Left ventricle myocardium inferior (tissue), 1 donor: ENCODE measurements at places on chromosomes 11 and 22.
A peak's percentile ranks its signal among the peaks of the same experiment; 100 is the strongest.

GRCh38 chr22:20395181-20395906, 1.4 kb downstream of the ZNF74 start:
- DNase-seq: no peak
- no peak overlapping the region for H3K27ac ChIP-seq
- H3K4me3 ChIP-seq: peak overlapping the region; percentile 91
- H3K4me1 ChIP-seq: peaks cover 34% of the 10 kb centered on the region

DNA sequence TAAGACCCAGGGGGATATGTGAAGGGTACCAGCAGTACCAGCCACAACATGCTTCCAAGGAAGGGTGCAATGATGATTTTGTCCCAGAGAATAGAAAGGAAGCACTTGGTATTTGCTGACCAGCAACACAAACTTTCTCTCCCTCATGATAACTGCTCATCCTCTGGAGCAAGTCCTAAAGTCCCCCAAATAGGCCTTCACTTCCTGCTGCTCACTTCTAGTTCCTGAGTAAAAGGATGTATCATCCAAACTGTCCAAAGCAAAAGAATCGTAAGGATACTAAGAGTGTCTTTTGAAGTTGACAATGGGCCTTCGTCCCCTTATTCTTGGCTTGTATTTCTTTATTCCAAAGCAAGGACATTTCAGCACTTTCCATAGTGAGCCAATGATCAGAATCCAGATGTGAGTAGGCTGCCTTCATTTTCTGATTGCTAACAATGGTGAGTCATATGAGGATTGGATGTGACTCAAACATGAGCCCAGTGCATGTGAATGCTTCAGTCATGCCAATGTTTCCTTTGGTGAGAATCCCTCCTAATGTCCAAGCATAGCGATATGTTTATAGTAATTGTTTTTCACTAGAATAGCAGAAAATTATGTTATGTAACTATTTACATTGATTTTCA, 243.4 kb upstream of the POU2AF2 start:
- H3K4me1 ChIP-seq: no peaks in the 10 kb centered on the region
- peak overlapping the region; percentile 31 for H3K27ac ChIP-seq
- no peak for DNase-seq
- no peak overlapping the region for H3K4me3 ChIP-seq
- no peaks in the 10 kb centered on the region for H3K36me3 ChIP-seq

DNA sequence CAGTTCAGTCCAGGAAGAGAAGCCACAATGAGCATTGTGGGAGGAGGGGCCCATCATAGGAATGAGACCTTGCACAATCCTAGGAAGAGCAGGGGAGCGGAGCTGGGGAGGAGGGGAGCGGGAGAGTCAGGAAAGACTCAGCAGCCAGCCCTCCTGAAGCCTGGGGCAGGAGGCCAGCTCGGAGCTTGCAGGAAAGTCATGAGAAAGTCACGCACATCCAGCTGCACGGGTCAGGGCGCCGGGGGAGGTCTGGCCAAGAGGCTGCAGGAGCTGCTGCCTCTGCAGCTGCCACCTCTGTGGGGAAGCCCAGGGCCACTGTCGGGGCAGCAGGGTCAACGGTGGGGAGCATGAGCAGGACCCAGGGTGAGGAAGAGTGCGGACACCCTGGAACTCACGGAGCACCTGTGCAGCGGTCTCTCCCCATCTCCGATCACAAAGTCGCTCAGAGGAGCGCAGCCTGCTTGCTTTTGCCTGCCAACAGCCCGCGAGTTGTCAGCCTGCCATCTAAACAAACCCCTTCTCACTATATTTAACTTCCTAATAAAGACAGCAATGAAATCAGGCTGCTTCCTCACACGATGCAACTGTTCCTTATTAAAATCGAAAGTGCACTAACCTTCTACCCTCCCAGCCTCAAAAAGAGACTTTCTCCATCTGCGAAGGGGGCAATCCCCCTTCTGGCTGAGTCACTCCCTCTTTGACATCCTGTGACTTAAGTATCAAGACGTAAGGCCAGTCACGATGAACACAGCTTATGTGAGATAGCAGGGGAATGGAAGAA, 52.9 kb upstream of the RTL6 start:
- H3K4me3 ChIP-seq: peak overlapping the region; percentile 61
- H3K27me3 ChIP-seq: no peaks in the 10 kb centered on the region
- H3K4me1 ChIP-seq: peaks cover 13% of the 10 kb centered on the region
- H3K27ac ChIP-seq: peak overlapping the region; percentile 70
- H3K36me3 ChIP-seq: no peaks in the 10 kb centered on the region
- peak; percentile 72 for DNase-seq

GRCh38 chr11:6927030-6927617, 898 bp downstream of the ZNF215 start:
- peaks cover 33% of the 10 kb centered on the region for H3K27me3 ChIP-seq
- peaks cover 17% of the 10 kb centered on the region for H3K4me1 ChIP-seq
- H3K4me3 ChIP-seq: peak overlapping the region; percentile 76
- no peaks in the 10 kb centered on the region for H3K36me3 ChIP-seq

DNA sequence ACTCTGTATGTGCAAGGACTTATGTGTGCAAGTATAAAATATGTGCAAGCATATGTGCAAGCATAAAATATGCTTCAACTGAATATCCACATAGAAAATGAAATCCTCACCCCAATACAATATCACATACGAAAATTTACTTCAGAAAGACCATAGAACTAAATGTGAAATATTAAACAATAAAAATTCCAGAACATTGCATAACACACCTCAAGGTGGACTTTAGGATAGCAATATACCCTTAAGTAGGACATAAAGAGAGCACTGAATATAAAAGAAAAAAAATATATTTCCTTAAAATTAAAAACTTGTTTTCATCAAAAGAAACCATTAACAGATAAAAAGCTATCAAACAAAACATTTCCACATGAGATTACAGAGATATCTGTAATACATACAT, 67.8 kb downstream of the FCHSD2 start:
- H3K4me1 ChIP-seq: peaks cover 45% of the 10 kb centered on the region
- no peak overlapping the region for H3K4me3 ChIP-seq
- H3K36me3 ChIP-seq: peaks cover 21% of the 10 kb centered on the region
- DNase-seq: no peak
- no peak overlapping the region for H3K27ac ChIP-seq

DNA sequence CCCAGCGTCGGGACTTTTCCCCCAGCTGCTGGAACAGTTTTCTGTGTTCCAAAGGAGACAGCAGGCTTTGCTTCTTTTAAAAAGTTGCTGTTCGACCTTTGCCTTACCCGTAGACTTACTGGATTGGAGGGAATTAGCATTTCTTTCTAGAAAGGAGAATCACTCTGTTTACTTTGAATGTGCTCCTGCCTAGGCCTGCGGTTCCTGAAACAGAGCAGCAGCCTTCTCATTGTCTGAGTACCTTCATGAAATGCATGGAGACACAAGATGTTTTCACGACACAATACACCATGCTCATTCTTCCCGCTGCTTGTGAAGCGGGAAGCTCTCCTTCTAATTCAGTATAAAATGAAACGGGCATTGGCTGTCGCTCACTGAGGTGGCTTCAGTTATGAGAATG, 196.2 kb downstream of the TBC1D22A start:
- no peaks in the 10 kb centered on the region for H3K4me1 ChIP-seq
- no peak overlapping the region for H3K4me3 ChIP-seq
- no peaks in the 10 kb centered on the region for H3K27me3 ChIP-seq
- H3K27ac ChIP-seq: no peak overlapping the region

DNA sequence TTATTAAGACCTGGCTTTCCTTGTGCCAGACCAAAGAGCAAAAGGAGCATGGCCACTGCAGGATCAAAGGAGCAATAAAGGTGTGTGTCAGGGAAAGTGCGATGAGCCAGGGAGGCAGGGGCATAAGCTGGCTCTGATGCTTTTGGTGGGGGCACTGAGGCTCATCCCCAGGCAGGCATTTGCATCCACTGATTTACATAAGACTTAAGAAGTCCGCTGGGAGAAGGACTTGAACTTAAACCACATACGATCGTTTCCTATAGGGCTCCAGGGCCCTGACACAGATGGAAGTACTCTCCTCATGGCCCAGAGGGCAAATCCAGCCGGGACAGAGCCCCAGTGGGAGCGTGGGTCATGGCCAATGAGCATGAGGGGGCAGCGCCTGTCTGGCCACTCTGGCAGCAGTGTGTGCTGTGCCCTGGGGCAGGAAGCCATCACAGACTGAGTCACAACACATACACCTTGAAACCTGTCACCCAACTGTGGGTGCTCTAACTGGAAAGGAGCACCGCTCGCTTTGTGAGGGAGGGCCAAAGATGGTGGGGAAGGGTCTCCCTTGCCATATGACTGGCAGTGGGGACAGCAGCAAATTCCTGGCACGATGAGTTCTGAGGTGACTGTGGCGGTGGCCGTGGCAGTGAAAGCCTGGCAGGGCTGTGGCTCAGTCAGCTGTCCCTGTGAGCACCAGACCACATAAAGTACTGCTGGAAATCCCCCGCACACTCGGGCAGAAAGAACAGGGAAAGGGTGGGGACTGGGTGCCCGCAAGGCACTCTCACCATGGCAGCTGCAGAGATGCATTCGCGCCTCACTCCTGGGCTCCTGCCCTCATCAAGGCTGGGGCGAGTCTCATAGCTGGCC, 79.4 kb upstream of the LMO1 start:
- no peaks in the 10 kb centered on the region for H3K36me3 ChIP-seq
- H3K4me3 ChIP-seq: no peak overlapping the region
- H3K4me1 ChIP-seq: no peaks in the 10 kb centered on the region
- peaks cover 14% of the 10 kb centered on the region for H3K27me3 ChIP-seq
- DNase-seq: no peak

DNA sequence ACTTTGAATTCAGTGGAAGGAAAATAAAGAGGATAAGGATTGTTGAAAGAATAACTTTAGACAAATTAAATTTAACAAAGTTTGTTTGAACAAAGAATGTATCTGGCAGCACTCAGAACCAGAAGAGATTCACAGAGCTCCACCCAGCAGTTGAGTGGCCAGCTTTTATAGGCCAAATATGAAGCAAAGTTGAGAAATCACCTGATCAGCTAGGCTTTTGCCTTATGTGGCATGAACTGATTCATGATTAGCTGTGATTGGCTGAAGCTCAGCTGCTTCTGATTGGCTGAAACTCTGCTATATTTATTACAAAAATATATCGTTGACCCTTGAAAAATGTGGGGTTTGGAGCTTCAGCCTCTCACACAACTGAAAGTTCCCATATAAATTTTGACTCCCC, 62.6 kb downstream of the PIWIL4 start:
- H3K36me3 ChIP-seq: no peaks in the 10 kb centered on the region
- no peak for DNase-seq

DNA sequence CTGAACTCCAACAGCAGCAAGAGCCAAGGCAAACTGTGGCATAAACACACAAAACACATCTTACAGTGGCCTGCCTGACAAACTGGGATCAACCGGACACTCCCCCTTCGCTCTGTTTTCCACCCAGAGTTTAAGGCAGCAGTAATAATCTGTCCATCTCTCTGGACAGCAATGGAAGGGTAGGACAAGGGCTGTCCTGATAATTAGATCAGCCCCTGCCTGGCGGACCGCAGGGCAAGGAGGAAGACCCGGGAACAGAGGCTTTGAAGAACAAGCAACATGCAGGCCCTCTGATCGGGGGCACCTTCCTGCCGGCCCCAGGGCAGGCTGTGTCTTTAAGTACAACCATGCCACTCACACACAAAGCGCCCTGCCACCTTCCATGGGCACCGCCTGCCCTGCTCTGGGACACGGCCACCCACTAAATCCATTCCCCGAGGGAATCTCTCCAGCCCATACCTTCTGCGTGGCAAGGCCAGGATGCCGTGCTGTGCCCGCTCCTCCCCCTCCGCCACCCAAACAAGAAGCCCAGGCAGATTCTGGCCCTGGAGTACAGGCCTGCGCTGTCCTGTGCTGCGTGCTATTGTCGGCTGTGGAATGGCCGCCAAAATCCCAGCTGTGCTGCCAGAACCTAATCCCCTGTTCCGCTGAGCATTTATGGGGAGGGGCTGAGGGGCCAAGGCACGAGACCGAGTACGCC, 38.8 kb downstream of the NUMA1 start:
- peak overlapping the region; percentile 76 for H3K4me3 ChIP-seq
- peak overlapping the region; percentile 98 for H3K27ac ChIP-seq
- no peaks in the 10 kb centered on the region for H3K36me3 ChIP-seq
- peaks cover 56% of the 10 kb centered on the region for H3K4me1 ChIP-seq
- peak; percentile 81 for DNase-seq

- DNase-seq: no peak
- H3K27ac ChIP-seq: no peak overlapping the region
- H3K27me3 ChIP-seq: no peaks in the 10 kb centered on the region
- peaks cover 31% of the 10 kb centered on the region for H3K4me1 ChIP-seq
- no peak overlapping the region for H3K4me3 ChIP-seq
Measured at GRCh38 chr22:28948424-28948823, 65.1 kb downstream of the ZNRF3 start.

- DNase-seq: no peak
- no peaks in the 10 kb centered on the region for H3K36me3 ChIP-seq
- no peaks in the 10 kb centered on the region for H3K27me3 ChIP-seq
- H3K4me3 ChIP-seq: no peak overlapping the region
Measured at GRCh38 chr11:86219311-86220193, 25.0 kb upstream of the EED start.

GRCh38 chr11:44767421-44767820, 40.7 kb downstream of the TSPAN18 start:
- no peaks in the 10 kb centered on the region for H3K27me3 ChIP-seq
- H3K27ac ChIP-seq: peak overlapping the region; percentile 94
- H3K4me3 ChIP-seq: no peak overlapping the region
- H3K36me3 ChIP-seq: peaks cover 8% of the 10 kb centered on the region
- peaks cover 83% of the 10 kb centered on the region for H3K4me1 ChIP-seq

DNA sequence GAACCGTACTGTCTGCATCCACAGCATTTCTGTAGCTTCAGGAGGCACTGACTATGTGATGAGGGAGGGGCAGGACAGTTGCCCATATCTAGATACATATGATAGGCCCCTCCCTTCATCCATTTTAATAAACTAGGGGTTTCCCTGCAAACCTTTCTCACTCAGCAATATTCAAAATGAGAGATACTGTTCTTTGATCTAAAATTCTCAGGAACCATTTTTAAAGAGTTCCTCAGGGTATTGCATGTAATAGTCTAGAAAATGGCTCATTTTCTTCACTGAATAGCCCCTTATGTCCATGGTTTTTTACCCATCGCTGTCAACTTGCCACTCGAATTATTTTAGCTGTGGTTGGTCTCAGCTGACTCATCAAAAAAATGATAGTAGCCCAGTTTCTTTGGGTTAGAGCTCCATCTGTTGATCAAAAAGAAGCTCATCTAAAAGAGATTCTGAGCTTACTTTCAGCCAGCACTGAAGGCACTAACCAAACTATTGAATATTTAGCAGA, 37.0 kb upstream of the DNAJB7 start:
- H3K27me3 ChIP-seq: no peaks in the 10 kb centered on the region
- peaks cover 23% of the 10 kb centered on the region for H3K4me1 ChIP-seq
- no peak overlapping the region for H3K4me3 ChIP-seq
- H3K36me3 ChIP-seq: no peaks in the 10 kb centered on the region
